ENCODE measurements at places on chromosomes 1 and 21.
A peak's percentile ranks its signal among the peaks of the same experiment; 100 is the strongest.

- DNase-seq: peak; percentile 100
These were observed 401 bp upstream of the TMEM52 start for GRCh38 chr1:1919304-1920056.

- no peak for DNase-seq
These were observed 464 bp downstream of the COL11A1 start for GRCh38 chr1:103107741-103108375.

DNA sequence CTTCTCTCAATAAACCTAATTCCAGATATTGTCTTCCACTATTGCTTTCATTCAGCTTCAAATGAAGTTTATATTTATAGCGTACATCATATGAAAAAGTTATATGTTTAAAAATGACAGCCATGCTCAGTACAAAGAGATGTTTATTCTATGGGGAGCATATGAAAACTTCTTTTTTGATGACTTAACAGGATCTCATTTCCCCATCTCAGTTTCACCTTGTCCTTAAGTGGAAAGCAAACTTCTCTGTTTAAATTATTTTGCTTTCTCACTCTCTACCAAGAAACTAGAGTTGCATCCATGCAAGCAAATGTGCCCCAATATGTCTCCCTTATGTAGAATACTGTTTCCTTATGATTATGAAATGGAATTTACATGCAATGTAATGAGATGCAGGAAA lies 799.5 kb upstream of the RGS18 start:
- DNase-seq: no peak

DNA sequence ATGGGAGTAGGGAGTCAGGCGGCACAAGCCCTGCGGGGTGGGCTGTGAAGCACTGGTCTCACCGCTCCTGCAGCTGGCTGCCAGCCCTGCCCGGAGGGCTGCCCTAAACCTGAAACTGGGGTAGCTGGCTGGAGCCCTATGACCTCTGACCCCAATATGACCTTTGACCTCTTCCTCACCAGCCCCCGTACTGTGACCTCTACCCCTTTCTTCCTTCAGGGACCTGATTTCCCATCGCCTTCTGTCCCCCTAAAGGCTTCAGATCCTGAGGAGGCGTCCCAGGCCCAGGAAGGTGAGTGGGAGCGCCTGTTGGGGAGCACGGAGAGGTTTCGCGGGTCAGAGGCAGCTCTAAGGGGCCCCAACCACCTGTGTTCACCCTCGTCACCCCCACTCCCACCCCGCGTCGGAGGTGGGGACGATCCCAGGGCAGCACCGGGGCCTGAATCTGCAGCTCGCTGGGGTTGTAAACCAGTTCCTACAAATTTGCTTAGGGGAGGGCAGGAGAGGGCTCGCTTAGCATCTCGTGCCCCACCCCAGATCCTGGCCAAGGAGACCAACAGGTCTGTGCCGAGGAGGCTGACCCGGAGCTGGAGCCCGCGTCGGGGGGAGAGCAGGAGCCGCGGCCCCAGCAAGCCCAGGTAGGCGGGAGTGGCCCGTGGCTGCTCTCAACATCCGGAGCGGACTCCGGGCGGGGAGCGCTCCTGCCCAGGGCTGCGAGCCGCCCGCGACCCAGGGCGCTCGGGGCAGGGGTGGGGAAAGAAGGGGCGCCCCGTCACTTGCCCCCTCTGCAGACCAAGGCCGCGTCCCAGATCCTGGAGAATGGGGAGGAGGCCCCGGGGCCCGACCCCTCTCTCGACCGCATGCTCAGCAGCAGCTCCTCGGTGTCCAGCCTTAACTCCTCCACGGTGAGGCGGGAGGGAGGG lies 7.3 kb downstream of the SYTL1 start:
- DNase-seq: no peak

- DNase-seq: no peak
These were observed 314.1 kb downstream of the PLPP3 start for GRCh38 chr1:56265216-56265615.

DNA sequence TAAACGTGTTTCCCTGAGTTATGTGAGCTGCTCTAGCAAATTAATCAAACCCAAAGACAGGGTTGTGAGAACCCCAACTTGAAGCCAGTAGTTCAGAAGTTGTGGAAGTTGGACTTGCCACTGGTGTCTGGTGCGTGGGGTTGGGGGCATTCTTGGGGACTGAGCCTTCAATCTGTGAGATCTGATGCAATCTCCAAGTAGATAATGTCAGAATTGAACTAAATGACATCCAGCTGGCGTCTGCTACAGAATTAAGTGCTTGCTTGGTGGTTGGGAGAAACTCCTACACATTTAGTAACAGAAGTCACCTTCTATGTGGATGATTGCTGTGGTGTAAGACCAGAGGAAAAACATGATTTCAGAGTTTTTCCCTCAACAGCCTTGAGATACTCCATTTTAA lies 207.4 kb downstream of the FGGY start:
- DNase-seq: no peak

DNA sequence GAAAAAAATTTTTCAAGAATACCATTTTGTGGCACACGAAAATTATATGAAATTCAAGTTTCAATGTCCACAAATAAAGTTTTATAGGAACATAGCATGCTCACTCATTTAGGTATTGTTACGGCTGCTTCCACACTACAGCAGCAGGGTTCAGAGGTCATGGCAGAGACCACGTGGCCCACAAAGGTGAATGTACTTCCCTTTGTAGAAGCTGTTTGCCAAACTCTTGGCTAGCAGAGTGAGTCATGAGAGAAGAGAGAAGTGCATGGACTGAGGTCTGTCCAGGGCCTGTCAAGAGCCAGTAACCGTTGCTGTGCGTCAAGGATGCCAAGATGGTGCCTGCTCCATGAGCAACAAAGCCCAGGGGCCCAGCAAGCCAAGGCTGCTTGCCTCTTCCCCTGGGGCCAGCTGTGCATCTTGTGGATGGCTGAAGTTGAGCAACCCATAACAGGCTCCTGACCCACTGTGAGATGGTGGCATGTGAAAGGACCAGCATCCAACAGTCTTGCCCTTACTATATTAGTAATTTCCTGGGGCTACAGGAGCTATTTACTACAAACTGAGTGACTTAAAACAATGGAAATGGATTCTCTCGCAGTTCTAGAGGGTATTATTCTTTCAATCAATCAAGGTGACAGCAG lies 64.8 kb upstream of the ATP5PO start:
- no peak for DNase-seq

- no peak for DNase-seq
These were observed 32.1 kb upstream of the ST6GALNAC5 start for GRCh38 chr1:76835203-76835602.

DNA sequence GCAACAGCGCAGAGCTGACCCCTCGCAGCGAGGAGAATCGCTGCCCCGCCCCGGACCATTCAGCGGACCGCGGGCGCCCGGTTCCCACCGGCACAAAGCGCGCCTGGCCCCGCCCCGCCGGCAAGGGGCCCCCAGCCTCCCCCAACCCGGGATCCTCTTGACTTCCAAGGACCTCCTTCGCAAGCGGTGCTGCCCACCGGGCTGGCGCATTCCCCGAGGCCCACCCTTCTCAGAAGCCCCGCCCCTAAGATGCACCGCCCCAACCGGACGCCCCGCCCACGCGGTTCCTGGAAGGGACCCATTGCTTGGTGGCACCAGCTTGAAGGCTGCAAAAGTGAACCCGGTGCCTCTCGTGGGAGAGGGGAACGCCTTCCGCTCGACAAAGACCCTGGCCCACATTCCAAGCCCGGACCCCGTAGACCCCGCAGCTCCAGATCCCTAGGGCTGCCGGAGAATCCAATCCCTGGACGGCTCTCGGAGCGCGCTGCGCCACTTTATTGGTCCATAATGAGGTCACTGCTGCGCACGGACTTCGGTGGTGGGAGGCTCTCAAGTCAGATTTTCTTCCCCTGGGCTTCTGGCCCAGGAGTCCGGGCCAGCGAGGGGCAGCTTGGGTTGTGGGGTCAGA lies 2.0 kb downstream of the HES3 start:
- peak; percentile 65 for DNase-seq

DNA sequence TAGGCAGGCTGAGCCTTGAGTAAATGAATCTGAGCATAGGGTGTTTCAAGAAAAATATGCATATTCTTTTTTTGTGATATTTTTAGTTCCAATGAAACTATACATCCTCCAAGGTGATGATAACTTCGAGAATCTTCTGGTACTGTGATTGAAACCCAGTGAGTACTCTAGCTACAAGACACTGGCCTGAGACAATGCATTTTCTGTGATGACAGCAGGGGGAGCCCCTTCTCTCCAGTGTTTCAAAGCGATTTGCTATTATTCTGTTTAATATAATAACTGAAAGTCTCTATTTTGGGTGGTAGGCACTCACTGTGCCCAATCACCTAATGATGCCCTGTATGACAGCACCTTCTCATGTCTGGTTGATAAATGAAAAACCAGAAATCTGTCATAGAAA lies 12.1 kb downstream of the IRF2BP2 start:
- DNase-seq: peak; percentile 58

DNA sequence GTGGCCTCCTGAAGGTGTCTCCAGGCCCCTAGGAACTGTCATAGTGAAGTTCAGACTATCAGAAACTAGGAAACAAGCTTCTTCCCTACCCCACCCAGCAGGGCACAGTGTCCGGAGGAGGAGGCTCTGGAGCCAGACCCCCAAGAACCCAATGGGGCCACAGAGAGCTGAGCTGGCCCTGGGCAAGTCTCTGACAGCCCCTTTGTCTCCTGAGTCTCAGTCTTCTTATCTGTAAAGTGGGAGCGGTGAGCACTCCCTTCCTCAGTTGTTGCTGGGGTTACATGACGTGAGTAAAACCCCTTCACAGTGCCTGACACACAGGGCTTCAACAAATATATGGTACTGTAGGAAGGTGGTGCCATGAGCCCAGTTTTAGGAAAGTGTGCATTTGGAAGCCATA lies 675.8 kb downstream of the MATN1 start:
- DNase-seq: no peak

- no peak for DNase-seq
These were observed 465.6 kb downstream of the CAMTA1 start for GRCh38 chr1:7250597-7251453.

- DNase-seq: no peak
These were observed 11.6 kb upstream of the KCNJ15 start for GRCh38 chr21:38244885-38245869.

GRCh38 chr21:40074198-40074597 lies 207.0 kb downstream of the PCP4 start:
- DNase-seq: no peak

DNA sequence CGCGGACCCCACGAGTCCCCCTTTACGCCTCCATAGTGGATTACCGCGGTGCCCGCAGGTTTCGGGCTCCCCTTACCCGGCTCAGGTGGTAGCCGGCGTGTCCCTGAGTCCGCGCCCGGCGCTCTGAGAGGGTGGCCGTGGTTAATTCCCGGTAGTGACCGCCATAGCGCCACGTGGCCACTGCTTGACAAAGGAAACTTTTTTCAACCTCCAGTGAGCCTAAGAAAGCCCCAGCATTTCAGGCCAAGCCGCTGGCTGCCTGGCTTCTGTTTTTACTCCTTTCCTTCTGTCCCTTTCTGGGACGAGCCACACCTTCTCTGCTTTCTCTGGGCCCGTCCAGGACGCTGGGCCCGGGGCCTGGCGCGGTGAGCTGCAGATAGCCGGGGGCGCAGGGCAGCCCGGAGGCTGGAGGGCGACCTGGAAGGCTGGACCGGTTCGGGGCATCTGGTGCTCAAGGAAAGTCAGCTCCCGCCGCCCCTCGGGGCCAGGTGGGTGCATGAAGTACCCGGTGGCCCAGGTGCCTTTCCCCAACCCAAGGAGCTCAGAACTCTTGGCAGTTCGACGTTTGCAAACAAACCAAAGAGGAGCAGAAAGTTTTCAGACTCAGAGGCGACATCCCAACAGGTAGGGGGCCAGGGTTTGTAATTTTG lies 540 bp upstream of the C1orf198 start:
- peak; percentile 19 for DNase-seq

- no peak for DNase-seq
These were observed 281.1 kb downstream of the DNM3 start for GRCh38 chr1:172122381-172122780.
